Activated naive CD4-positive, alpha-beta T cell (primary cell): ENCODE measurements at places on chromosomes 3 and 15.

- no peak for DNase-seq
Measured at GRCh38 chr3:77040926-77041722, 1.2 kb downstream of the ROBO2 start.

DNA sequence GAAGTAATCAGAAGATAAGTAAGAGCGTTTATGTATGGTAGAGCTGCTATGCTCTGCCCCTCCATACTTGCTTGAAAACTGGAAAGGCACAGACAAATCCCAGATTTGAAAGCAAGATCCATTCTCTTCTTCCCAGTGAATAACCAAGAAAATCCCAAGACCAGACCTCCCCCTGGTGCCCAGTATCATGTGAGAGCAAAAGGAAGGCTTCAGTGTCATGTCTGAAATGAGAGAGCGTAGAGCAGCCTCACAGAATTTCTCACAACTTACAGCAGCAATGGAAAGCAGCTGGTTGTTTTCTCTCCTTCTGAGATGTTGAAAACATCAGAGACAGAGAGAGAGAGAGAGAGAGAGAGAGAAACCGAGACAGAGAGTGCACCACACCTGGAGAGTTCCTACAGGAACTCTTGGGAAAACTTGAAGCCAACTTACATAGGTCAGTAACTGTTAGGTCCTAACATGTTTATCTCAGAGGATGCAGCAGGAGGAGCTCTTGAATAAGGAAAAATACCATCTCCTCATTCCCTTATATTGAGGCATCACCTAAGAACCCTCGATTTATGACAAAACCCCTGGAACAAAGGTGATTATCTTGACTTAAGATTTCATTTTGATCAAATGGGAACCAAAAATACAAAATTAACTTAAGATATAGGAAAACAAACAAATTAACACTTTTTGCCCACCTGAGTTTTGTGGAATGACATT is 273.3 kb downstream of the NSUN3 start:
- no peak for DNase-seq

- no peak for DNase-seq
Measured at GRCh38 chr15:63194880-63195568, 5.6 kb downstream of the RAB8B start.

DNA sequence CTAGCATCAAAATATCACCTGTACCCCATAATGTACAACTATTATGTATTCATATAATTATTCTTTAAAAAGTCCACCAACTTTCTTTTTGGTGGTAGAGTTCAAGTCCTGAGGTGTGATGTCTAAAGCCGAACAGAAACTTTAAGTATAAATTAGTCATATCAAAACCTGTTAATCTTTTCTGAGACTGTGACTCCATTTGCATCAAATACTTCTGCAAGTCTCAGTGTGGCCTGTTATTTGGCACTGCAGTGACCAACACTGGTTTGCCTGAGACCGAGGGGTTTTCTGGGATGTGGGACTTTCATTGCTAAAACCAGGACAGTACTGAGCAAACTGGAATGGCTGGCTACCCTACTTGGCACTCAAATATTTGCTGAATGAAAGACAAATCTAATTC is 7.3 kb downstream of the NGLY1 start:
- DNase-seq, result no peak

DNA sequence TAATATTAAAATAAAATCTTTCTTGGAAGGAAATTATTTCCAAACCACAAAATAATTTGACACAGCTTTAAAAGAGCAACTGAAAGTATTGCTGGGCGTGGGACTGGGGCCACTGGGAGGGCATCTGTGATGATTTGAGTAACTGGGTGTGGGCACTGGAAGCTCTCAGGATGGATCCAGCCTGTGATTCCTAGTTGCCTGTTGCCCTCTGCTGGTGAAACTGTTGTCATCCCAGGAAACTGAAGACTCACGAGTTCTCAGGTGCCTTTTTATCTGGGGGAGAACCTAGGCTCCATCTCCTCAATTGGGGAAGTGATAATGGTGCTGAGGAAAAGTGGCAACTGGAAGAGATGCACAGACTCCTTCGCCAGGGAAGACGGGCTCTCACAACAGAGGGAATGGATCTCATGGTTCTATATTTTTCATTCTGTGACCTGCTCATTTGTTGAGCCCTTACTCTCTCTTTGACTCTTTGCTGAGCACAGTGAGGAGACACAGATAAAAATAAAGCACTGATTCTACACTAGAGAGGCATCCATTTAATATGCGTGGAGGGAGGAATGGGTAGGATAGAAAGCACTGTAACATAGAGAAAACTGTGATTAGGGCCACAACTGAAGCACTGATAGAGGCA is 61.6 kb downstream of the TPRG1 start:
- no peak for DNase-seq

DNA sequence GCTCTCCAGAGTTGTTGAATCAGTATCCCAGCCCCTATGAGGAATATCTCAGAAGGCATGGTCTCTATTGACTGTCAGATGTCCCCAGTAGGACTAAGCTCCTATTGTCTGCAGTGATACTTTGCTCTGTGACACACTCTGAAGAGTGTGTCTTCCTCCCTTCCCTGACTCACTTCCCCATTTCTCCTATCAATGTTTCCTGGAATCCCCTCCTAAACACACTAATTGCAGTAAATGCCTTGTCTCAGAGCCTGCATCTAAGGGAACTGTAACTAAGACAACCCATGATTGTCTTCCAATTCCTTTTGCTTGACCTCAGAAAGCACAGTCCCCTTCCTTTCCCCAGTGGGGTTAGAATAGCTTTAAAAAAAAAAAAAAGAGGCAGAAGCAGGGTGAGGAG is 397.3 kb upstream of the PROK2 start:
- DNase-seq, result no peak

DNA sequence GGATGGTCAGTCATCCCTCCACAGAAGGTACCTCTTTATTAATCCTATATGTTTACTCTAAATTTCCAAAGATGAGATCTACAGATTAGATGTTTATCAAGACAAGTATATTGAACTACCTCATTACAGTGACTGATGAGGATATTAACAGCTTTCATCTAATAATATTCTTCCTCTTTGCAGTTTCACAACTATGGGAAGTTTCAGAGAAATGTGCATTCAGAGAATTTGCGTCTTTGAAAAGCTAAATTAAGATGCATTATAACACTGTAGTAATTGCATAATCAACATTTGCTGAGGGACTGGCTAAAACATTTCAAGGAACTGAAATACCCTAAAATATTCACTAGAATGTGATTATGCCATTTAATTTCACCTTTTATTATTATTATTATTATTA is 46.7 kb downstream of the MCF2L2 start:
- no peak for DNase-seq

DNA sequence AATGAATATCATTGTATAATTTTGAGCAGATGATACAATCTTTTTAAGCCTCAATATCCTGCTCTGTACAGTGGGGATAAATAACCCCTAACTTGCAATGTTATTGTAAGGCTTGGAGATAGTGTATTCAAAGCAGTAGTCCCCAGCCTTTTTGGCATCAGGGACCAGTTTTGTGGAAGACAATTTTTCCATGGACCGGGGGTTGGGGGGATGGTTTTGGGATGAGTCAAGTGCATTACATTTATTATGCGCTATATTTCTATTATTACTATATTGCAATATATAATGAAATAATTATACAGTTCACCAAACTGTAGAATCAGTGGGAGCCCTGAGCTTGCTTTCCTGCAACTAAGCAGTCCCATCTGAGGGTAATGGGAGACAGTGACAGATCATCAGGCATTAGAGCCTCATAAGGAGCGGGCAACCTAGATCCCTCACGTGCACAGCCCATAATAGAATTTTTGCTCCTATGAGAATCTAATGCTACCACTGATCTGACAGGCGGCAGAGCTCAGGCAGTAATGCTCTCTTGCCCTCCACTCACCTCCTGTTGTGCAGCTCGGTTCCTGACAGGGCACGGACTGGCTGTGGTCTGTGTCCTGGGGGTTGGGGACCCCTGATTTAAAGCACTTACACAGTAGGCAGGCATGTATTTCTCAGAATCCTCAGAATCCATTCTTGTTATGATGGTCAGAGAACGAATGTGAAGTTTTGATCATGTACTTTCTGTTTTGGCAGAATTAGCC is 102.2 kb downstream of the PTPRG start:
- no peak for DNase-seq

DNA sequence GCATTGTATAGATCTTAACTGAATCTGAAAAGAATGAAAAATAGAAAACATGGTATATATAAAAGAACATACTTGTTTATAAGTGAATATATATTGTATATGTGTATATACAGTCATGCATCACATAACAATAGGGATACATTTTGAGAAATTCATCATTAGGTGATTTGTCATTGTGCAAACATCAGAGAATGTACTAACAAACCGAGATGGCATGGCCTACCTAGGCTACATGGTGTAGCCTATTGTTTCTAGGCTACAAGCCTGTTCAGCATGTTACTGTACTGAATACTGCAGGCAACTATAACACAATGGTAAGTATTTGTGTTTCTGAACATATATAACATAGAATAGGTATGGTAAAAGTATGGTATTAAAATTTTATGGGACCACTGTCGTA is 64.6 kb upstream of the CHRM5 start:
- no peak for DNase-seq
